Stimulated activated CD8-positive, alpha-beta memory T cell treated with anti-CD3 and anti-CD28 coated beads, Interleukin-12 subunit alpha, Interleukin-12 subunit beta, amount 100 ng/mL, for 4 hours (primary cell): ENCODE measurements at places on chromosomes 2 and 18.

DNA sequence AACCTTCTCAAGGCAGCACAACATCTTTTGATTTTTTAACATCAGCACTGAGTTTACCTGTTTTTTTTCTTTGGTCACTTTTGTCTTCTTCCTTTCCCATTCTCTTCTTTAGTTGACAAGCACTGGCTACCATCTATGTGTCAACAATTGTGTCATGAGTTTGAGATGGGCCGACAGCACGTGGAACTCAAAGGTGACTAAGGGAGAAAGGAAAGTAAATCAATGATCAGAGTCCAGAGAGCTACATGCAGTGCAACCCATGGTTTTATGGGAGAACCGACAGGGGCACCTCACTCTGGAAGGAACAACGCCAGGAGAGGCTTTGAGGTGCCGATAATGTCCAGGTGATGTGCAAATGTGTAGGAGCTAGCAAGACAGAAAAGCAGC, 755.5 kb downstream of the RNF144A start:
- DNase-seq = no peak

GRCh38 chr2:179861416-179862067, at the start of gene ZNF385B:
Gene ZNF385B (minus strand): TSS chr2:179861612.
- no peak for DNase-seq

- no peak for DNase-seq
Observed at GRCh38 chr2:100739735-100740432, 80.1 kb upstream of the NPAS2 start.

- DNase-seq = no peak
Observed at GRCh38 chr2:42862669-42863185, 70.3 kb upstream of the HAAO start.

- no peak for DNase-seq
Observed at GRCh38 chr18:66439670-66440069, 164.2 kb downstream of the CDH19 start.

DNA sequence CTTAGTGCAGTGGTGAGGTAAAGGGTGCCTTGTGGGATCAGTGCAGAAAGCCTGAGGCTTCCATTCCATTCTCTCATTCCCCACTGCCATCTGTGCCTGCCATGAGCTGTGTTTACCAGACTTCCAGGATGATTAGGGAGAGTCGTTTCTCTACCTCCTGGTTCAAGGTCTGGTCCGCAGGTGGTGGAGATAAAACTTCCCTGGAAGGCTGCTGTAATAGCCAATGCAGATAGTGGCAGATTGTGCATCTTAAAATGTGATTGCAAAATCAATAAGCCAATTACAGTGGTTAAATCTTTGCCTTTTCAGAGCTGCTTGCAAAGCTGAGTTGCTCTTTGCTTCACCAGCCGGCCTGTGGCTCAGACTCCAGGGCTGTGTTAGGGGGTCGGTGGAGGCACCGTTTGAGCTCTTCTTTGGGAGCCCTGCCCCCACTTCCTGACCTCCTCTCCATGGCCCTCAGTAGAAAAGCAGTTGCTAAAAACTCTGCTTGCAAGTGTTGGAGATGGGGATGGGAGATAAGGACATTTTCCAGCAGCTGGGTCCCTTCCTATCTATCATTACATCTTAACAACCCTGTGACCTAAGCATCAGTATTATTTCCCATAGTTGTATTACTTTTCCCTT, 95.2 kb upstream of the HS6ST1 start:
- DNase-seq = no peak

DNA sequence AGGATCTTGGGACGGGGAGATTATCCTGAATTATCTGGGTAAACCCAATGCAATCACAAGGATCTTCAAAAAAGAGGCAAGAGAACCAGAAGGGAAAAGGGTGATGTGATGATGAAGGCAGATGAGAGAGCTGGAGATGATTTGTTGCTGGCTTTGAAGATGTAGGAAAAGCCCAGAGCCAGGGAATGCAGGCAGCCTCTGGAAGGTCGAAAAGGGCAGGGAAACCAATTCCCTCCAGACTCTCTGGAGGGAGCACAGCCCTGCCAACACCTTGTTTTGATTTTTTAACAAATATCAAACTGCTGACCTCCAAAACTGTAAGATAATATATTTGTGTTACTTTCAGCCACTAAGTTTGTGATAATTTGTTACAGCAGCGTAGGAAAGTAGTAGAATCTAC, 48.9 kb upstream of the IL1R2 start:
- DNase-seq = no peak

DNA sequence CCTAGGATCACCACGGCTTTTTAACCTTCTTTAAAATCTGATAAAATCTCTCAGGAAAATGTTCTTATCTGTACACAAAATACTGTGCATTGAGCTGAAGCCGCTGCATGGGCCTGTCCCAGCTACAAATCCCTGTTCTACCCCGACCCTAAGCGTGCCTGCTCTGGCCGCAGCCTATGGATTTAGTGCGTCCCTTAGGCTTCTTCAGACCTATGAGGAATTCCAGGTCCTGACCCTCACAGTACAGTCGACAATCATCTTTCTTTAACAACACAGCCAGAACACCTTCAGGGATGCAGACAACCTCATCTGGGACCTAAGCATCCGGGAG, 477 bp upstream of the WDCP start:
- DNase-seq = no peak

DNA sequence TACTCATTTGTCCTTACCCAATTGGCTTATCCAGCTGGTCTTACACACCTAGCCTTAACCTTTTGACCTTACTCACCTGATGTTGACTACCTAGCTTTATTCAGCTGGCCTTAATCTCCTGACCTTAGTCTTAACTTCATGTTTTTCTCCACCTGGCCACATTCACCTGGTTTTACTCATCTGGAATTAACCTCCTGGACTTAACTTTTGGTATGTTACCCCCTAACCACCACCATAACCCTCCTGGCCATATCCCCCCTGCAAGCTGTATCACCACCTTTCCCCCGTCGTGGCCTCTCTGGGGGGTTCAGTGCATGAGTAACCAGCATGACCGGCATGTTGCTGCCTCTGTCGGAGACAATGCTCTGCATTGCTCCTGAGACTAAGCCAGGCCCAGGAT, 45.7 kb downstream of the CHRNA1 start:
- DNase-seq = no peak

- DNase-seq = no peak
Observed at GRCh38 chr18:33467531-33467930, 27.0 kb upstream of the CCDC178 start.

- DNase-seq = no peak
Observed at GRCh38 chr2:150459281-150459680, 28.2 kb downstream of the RND3 start.

DNA sequence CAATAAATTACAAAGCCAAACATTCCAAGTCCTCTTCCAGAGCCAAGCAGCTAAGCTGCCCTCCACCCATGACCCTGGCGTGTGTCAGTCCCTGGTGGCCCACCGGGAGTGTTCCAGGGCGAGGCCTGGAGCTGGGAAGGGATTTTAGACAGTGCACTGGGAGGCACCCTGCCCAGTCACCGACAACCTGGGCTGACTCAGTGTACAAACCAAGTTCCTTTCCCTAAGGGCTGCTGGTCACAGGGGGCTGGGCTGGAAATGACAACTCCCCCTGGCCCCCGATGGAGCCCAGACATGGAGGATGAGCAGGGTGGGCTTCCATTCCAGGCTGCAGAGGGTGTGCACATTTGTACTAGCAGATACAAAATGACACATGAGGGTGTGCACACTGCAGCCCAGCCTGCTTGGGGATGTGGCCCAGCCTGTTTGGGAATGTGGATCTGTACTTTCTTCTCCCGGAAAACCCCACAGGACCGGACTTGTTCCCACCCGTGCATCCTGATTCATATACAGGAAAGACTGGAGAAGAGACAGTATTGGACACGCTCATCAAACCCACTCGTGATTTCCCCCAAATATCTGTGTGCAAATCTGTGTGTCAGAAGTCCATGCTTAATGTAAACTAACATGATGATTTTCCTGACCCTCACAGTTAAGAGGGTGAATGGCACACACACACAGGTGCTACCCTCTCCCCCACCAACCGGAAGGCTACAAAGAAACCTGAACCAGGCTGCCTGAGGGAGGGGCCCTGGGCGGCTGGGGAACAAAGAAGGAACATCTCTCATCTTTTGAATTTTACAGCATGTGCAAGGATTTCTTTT, 58.9 kb downstream of the NDUFA10 start:
- no peak for DNase-seq

GRCh38 chr2:11820650-11821049, 74.2 kb downstream of the LPIN1 start:
- DNase-seq = no peak

DNA sequence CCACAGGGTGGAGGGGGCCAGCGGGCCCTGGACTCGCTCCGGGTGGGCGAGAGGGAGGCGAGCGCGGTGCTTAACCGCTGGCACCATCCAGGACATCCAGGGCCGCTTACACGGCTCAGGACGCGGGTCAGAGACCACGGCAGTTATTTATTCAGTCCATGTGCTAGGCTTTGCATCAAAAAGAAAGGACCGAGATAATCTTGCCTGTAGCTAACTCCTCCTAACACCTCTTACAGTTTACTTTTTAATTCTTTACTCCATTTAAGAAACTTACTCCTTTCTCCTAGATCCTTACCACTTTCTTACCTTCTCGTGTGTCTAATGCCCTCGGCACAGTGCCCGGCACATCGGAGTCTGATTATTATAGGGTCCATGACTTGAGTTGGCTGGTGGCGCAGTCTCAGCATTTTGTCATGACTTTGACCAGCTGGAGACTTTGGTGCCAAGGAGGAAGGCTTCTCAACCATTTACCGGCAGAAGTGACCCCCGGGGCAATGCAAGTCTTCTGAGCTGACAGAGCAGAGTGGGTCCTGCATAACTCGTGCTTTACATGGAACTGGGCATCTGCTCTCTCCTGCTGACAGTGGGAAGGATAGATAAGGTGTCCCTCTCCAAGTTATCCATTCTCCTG, 503 bp downstream of the ANXA4 start:
- no peak for DNase-seq

GRCh38 chr2:166092889-166093288, 34.9 kb downstream of the SCN1A start:
- DNase-seq = no peak

DNA sequence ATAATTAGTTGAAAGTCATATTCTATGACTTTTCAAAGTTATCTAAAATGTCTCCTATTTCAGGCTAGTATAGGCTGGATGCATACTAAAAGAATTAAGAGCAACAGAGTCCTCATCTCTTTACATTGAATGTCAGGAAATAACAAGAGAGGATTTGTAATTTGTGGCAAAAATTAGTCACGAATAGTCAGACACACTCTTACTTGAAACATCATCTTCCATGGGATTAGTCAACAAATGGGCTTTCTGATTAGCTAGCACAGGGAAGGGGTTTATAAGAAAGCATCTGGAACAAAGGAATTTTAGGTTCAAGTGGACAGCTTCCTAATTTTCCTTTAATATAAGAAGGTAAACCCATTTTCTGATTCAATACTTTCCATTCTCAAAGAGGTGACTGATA, 330.3 kb upstream of the MEX3C start:
- DNase-seq = no peak

DNA sequence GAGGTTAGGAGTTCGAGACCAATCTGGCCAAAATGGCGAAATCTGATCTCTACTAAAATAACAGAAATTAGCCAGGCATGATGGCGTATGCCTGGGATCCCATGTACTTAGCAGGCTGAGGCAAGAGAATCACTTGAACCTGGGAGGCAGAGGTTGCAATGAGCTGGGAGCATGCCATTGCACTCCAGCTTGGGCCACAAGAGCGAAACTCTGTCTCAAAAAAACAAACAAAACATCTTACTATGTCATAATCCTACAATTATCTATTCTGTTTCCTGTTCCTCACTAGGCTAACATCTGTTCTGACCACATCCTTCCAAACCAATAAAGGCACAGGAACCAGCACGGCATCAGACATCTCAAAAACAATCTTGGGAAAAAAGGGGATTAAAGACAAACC, 361.8 kb upstream of the UBE2E3 start:
- DNase-seq = no peak

GRCh38 chr18:75221397-75221796, 10.8 kb downstream of the TSHZ1 start:
- DNase-seq = no peak

GRCh38 chr2:147829106-147829505, 15.7 kb upstream of the ACVR2A start:
- DNase-seq = no peak

GRCh38 chr18:52439457-52439856, 99.5 kb downstream of the DCC start:
- no peak for DNase-seq

GRCh38 chr2:16063955-16064633, 123.7 kb downstream of the MYCN start:
- no peak for DNase-seq

DNA sequence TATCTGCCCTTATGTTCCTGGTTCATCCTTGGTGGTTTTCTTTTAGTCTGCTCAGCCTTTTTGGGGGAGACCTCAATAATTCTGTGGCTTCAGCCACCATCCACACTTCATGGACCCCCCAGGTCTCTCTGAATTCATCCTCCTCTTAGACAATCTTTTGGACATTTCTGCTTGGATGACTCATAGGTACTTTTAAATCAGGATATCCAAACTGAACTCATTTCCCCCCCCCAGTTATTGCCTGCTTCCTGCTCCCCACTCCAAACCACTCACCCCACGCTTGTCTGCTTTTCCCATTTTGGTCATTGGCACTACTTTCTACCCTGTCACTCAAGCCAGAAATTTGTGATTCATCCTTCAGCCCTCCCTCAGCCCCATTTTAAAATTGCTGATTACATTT, 78.5 kb downstream of the TANC1 start:
- no peak for DNase-seq

GRCh38 chr2:133607679-133608078, 39.4 kb upstream of the NCKAP5 start:
- no peak for DNase-seq

GRCh38 chr2:176082824-176083751, 674 bp downstream of the EVX2 start:
- DNase-seq = no peak

GRCh38 chr18:13726232-13726971, at the start of the genes FAM210A and RNMT:
Gene FAM210A (minus strand): TSS chr18:13726558. CDS start chr18:13682077, 44,481 bp downstream.
Gene RNMT (plus strand): TSS chr18:13726673. CDS start chr18:13731518, 4,845 bp downstream.
- DNase-seq = peak; percentile 92

- no peak for DNase-seq
Observed at GRCh38 chr2:160522951-160523710, 29.5 kb upstream of the RBMS1 start.
